Stimulated activated CD4-positive, alpha-beta T cell treated with anti-CD3 and anti-CD28 coated beads, TNF-alpha, amount 100 ng/mL, for 1 hour (primary cell): ENCODE measurements at places on chromosomes 3 and 15.

DNA sequence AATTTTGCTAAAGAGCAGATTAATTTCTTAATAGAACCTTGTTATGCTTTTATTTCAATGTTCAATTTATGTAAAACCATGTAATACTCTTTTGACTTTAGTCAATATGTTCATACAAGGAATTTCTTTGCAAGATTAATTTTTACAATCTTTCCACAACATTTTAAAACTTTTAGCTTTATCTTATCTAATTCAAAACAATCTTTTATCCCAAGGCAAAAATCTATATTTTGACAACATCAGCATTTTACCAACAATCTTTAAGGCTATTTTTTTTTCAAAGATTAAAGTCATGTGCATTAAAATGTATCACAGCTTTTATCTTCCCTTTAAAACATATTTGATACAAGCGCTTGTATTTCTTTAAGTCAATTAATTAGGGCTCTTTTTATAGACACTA lies 914.7 kb downstream of the PLOD2 start:
- no peak for DNase-seq

- DNase-seq: no peak
Measured at GRCh38 chr3:189941125-189941524, 179.6 kb downstream of the P3H2 start.

DNA sequence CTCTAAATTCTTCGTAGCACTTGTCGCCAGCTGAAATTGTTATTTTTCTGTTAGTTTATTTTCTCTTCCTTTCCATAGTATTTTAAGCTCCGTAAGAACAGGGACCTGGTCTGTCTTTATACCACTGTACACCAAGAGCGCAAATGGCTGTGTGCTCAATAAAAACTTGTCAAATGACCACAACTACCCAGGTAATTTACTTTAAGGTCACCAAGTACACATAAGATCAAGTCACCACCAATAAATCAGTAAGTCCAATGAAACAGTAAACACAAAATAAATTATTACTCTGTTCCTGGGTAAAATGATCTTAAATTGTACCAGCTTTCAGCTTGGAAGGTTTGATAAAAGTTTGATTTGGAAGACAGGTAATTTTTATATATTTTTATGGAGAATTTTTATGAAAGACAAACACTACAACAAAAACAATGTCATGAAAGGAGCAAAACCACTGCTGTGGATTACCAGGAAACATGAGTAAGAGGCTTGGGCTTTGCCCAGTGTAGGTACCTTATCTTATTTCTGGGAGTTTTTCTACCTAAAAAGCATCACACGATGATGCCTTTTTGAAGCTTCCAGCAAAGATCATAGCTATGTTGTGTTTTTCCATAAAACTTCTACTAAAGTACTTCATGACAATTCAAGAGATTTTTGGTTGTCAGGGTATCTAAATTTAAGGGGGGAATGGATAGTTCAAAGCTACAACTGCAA lies 406.8 kb downstream of the SHQ1 start:
- no peak for DNase-seq

DNA sequence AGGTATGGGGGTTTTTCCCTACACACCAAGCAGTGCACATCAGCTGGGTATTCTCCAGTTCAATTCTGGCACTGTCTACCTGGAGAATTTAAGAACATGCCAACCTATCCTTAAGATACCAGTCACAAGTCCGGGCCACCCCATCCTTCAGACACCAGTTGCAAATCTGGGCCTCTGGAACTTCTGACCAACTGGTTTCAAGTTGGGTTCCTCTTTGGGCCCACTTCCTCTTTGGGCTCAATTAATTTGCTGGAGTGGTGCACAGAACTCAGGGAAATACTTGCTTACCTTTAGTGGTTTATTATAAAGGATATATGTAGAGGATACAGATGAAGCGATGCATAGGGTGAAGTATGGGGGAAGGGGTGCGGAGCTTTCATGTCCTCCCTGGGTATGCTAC lies 25.3 kb downstream of the GLCE start:
- no peak for DNase-seq

DNA sequence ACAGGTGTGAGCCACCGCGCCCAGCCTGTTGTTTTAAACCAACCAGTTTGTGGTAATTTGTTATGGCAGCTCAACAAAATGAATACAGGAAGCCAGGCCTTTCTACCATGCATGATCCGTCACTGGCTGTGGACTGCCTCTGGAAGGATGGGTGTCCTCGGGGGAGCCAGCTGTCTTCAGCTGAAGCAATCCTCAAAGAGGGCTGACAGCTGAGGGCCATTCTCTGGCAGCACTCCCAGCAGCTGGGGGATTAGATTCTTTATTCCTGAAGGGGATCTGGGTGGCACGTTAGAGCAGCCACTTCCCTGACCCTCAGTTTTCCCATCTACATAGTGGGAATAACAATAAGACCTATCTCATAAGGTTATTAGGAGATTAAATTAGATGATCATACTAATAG lies 24.4 kb downstream of the POLR2M start:
- no peak for DNase-seq

- DNase-seq: no peak
Measured at GRCh38 chr3:186254676-186255650, 107.1 kb downstream of the DGKG start.

DNA sequence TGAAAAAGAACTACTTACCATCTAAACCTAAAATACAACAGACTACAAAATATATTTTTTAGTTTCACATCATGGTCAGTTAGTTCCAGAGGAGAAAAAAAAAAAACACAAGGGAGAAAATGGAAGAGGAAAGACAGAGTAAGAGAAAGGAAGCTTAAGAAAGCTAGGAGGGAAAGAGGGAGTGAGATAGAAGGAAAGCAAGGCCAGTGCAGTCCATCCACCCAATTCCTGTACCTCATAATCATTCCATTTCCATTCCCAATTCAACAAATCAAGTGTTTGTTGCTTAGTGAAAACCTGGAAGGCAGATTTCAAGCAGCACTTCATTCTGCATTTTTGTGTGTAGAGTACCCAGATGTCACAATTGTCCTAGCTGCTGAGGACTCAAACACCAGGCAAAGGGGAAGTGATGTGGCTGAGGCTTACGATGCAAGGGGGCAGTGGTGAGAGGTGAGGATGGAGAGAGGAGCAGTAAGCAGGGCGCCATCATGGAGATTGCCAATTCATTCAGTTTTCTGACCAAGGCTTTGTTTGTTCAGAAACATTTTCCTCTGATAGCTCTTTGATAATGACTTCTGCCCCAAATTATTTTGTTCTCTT lies 83.6 kb upstream of the GSK3B start:
- DNase-seq: no peak

GRCh38 chr15:85071504-85071903 lies 89.8 kb downstream of the PDE8A start:
- no peak for DNase-seq

DNA sequence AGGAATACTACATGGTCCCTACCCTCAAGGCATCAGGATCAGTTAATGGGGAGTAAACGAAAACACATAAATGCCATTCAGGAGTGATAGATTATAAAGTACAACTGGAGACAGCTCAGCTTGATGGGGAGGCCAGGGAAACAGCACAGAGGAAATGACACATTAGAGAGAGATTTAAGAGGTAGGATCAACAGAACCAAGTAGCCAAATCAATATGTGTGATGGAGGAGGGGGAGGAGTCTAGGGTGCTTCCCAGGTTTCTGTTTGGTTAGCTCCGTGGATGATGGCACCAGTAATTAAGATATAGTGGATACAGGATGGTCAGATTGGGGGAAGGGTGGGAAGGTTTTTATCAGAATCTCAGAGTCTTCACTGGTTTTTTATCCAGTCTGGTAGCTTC lies 229.5 kb upstream of the ROPN1 start:
- DNase-seq: no peak

DNA sequence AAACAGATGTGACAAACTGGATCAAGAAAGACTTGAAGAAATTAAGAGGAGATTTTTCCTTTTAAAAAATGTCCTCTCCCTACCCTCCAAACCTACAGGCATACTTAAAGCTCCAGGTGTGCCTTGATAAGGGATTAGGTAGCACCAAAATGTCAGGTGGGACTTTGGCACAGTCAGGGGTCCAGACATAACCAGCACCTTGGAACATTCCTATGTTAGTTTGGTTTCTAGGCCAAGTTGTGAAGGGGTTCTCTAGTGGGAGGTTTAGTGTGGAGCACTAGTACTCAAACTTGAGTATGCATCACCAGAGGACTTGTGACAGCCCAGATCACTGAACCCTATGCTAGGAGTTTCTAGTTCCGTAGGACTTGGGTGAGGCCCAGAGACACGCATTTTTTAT lies 13.9 kb downstream of the ILDR1 start:
- no peak for DNase-seq

- DNase-seq: no peak
Measured at GRCh38 chr3:38095669-38096483, 41.1 kb downstream of the ACAA1 start.

DNA sequence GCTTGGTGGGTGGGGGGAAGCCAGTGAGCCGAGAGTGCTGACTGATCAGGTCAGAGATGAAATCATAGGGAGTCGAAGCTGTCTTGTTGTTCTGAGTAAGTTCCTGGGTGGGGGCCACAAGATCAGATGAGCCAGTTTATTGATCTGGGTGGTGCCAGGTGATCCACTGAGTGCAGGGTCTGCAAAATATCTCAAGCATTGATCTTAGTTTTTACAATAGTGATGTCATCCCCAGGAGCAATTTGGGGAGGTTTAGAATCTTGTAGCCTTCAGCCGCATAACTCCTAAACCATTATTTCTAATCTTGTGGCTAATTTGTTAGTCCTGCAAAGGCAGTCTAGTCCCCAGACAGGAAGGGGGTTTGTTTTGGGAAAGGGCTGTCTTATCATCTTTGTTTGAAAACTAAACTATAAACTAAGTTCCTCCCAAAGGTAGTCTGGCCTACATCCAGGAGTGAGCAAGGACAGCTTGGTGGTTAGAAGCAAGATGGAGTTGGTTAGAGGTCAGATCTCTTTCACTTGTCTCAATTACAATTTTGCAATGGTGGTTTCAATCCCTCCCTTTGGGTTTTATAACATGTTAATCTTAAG lies 18.7 kb upstream of the MTMR14 start:
- no peak for DNase-seq

DNA sequence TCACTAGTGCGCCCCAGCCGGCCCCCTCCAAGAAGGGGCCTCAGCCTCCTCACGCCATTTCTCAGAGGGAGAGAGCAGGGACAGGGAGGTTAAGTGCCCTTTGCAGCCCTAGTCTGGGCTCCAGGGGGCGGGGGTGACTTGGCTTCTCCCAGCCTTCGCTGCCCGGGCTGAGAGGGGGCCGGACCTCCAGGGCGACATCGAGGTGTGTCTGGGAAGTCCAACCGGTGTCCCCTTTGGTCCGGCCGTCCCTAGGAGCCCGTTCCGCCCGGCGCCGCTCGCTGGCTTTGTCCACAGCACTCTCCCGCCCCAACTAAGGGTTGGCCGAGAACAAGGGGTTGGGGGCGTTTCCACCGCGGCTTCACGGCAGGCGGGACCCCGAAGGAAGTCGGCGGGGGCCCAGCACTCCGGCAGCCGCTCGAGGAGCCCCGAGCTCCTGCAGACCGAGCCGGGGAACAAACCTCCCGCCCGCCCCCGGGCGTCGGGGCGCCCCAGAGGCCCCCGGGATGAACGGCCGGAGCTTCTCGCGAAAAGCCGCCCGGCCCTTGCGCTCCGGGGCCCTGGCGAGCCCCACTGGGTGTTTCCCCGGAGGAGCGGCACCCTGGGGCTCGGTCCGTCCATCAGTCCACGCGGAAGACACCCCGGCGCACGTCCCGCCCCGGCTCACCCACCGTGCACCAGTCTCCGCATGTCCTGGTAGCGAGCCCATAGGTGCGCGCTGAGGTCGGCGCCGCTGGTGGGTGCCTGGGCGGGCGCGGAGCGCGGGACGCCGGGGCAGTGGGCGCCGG lies 627 bp downstream of the NT5DC2 start:
- DNase-seq: peak; percentile 12

DNA sequence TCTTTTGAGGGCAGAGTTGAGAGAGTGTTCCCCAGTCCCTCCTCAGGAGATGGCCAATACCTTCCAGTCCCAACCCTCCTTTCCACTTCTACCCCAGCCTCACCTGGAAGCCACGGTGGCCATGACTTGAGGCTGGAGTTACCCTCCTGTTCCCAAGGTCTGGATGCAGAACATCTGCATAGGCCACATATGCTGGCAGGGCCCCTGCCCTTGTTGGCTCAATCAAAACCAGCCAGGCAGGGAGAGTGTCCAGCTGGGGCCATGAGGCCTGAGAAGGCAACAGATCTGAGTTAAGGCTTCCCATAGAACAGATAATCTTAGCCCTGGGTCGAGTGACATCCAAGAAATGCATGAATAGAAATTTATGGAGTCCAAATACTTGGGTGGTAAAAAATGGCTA lies 23.6 kb upstream of the VIPR1 start:
- DNase-seq: no peak

DNA sequence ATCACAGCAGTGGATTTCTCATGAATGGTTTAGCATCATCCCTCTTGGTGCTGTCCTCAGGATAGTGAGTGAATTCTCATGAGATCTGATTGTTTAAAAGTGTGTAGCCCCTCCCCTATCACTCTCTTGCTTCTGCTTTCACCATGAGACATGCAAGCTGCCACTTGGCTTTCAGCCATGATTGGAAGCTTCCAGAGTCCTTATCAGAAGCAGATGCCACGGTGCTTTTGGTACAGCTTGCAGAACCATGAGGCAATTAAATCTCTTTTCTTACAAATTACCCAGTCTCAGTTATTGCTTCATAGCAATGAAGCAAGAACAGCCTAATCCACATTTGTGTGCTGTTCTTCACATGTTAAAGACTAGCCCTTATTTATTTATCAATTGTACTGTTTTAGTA lies 495.2 kb upstream of the EPHA6 start:
- DNase-seq: no peak

- peak; percentile 28 for DNase-seq
Measured at GRCh38 chr3:129314386-129315222, 35.9 kb downstream of the HMCES start.

- no peak for DNase-seq
Measured at GRCh38 chr15:35023804-35024203, 35.7 kb upstream of the ZNF770 start.

DNA sequence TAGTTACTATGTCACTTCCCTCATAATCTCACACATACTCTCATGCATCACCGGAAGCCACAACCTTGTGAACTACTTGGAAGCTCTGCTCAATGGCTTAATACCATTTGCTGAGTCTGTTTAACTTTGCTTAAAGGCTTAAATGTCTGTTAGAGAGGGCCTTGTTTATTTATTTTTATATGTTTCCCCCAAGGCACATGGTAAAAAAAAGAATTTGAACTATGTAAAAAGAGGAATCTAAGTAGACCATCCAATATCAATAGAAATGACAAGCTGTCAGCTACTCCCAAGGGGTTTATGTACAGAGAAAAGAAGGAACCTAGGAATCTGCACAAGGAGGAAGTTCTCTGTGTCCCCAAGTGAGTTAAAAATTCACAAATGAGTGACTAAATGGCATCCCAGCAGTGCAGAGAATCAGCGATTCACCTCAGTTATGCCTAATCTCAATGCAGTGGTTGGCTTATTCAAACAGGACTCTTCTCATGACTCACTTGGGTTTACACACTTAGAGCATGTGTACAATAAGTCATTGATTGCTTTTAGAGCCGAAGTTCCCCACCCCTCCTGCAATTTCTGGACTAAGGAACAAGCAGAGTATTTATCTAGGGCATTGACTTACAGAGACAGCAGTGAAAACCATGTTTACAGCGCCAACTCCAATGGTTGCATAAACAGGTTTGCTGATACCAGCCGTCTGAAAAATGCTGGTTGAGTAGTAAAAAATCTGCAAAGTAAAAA lies 24.4 kb downstream of the SLC2A2 start:
- no peak for DNase-seq

GRCh38 chr15:83711236-83711635 lies 57.3 kb downstream of the ADAMTSL3 start:
- DNase-seq: no peak
